NCI-H1436 (cell line): ENCODE measurements at places on chromosomes 12 and 14.
A peak's percentile ranks its signal among the peaks of the same experiment; 100 is the strongest.

GRCh38 chr14:27634056-27634970 lies 1036.5 kb upstream of the NOVA1 start:
- no peak for DNase-seq

DNA sequence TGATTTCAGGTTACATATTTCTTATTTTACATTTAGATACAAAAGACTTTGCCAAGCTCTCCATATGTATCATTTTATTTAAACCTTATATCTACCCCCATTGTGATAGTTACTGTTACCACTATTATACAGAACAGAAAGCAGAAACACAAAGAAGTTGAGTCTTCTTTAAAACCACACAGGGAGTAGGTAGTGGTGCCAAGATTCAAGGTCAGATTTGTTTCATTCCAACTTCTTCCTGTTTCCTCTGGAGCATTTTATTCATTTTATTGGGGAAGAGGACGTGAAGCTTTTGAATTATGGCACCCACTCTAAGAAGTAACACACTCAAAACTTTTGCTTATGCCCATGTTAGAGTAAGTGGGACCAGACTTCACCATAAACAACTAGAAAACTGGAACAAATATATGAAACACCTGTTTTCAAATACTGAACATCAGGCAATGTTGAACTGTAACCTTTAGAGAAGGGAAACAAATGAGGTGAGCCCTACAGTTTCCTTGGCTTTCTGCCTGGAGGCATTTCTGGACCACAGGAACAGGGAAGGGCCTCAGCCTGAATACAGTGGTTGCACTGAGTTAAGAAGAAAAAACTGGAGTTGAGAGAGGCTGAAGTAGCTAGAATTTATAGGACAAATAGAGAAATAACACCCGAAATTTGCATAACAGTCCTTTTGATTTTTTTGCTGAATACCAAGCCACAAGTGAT lies 160.4 kb upstream of the SSTR1 start:
- DNase-seq: no peak

DNA sequence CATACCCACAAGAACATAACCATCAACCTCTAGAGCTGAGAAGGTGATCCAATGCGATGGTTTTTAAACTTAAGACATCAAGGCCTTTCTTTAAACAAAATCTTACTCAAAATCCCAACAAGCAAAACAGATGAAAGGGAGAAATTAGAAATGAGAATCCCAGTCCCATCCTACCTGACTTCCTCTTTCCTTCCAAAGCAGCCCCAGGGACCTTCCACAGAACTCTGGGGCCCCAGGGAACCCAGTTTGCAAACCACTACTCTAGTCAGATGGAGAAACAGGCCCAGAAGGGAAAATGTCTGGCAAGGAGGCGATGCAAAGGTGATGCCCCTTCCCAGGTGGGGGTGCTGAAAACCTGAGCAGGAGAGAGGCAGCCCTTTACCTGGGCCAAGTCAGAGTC lies 29.0 kb upstream of the CMKLR1 start:
- DNase-seq: no peak

DNA sequence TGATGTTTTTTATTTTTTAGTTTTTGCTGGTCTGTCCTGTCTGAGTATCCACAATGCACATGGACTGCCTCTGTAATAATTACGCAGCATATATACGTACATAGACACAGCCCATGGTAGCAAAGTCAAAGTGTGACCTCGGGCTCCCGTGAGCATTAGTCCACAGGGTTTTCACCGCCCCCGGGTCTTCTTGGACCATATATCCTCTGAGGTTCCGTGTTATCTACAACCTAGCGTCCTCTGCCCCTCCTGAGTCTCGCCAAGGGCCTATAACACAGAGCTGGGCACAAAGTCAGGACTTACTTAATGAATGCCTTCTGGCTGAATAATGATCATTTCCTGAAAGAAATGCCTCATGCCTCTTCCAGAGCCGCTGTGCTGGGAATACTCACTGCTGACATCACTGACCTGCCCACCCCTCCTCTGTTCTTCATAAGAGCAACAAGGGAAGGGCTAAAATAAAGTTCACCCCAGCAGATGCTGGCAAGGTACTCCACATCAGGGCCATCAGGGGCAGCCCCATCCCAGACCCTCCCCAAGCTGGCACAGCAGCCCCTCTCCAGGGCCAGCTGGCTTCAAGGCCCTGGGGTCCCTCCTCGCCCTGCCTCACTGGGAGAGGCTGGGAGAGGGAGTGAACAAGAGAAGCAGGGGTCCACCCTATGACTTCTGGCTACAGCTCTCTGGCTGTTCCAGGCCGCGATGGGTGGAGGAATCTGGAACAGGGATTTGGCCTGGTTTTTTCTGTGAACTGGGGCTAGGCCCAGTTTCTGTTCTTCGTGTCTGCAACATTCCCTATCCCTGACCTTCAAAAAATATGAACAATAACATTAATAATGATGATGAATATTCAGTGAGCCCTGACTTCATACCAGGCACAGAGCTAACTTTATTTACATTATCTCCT lies 7.9 kb downstream of the HDAC7 start:
- no peak for DNase-seq

DNA sequence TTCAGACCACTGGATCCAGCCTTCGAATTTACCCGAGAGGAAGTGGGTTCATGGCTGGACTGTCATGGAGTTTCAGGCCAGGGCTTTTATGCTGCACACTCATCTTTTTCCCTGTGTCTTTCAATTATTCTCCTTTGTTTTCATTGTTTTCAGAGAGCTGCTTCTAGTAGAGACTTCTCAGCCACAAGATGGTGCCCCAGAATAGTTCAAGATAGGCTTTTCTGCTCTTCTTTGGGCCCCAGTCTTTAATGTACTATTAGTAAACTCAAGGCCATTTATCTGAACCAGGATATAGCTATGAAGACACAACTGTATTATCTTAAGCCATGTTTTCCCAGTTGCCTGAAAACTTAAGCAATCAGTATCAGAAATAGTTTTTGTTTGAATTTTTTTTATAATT lies 30.4 kb upstream of the PSMA6 start:
- no peak for DNase-seq

DNA sequence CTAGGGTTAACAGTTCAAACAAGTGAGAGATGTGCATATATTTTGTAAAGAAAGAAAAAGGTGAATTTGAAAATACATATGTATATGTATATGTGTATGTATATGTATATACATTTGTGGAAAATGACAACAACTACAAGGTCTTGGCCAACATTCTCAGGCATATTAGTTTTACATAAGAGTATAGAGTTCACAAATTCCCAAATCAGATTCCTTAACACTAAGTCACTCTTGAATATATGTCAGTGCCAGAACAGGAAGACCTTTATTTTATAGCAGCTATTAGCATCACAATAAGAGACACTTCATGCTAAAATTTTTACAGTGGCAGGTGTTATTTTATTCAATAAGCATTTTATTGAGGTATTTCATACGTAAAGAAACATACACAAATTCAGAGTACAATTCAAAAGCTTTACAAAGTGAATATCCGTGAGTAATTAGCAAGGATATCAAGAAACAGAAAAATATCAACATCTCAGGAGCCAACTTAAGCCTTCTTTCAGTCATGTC lies 179.7 kb downstream of the SLC6A15 start:
- DNase-seq: no peak

- no peak for DNase-seq
Observed at GRCh38 chr14:91953170-91953985, 5.9 kb upstream of the FBLN5 start.

- DNase-seq: no peak
Observed at GRCh38 chr14:88005978-88006851, 1.3 kb downstream of the GPR65 start.

- DNase-seq: no peak
Observed at GRCh38 chr12:104319918-104320626, 16.5 kb downstream of the EID3 start.

DNA sequence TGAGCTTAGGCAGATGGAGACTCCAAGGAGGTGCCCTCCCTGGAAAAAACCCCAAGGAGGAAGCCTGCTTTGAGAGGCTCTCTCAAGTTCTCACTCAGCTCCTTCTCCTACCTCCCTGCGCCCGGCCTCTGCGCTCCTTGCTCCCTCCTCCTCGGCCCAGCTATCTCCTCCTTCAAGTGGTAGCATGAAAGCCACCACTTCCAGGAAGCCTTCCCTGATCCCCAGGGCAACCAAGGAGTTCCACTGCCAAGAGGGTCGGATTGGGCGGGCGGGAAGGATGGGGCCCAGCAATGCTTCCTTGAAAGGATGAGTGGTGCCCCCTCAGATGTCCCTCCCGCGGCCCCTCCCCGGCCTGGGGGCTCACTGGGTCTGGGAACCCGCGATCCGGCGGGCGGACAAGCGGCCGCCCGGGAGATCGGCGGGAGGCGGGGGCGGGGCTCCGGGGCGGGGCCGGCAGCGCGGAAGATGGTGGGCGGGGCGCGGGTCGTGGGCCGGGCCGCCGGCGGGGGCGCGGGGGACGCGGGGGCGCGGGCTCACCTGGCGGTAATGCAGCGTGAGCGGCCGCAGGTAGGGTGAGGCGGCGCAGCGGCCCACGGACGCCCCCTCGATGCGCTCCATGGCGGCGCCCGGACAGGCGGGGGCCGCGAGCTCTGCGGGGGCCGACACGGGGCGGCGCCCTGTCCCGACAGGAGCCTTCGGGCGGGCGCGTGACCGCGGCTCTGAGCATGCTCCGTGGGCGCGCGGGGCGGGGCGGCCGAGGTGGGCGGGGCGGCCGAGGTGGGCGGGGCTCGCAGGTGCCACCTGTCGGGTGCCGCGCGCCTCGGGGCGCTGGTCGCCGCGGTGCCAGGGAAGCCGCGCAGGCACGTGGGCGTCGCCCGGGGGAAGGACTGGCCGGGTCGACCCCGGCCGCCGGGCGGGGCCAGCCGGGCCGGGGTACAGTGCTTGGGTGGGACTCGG lies at the start of gene NUDT14:
Gene NUDT14, minus strand, starts transcription at position 721 of the 957 bp plus-strand sequence. Its CDS starts 103 bp downstream, at position 618.
- peak; percentile 72 for DNase-seq

DNA sequence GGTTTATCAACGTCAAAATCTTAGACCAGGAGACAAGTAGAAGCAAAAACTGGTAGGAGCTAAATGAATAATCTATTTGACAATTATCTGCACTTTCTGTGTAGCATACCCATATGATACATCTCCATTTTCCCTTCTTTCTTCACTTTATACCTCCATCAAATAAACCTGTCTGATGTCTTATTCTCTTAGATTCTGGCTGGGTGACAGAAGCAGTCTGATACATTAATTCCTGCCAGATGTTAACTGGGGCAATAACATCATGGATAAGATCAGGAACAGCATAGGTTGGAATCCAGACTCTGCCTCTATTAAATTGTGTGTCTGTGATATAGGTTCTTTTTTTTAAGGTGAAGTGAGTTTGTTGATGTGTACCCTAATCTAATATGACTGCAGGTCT lies 11.7 kb upstream of the RERG start:
- DNase-seq: no peak

GRCh38 chr14:102594514-102595175 lies 2.2 kb downstream of the RCOR1 start:
- peak; percentile 42 for DNase-seq

- no peak for DNase-seq
Observed at GRCh38 chr12:3278681-3279414, 201.7 kb downstream of the TSPAN9 start.

DNA sequence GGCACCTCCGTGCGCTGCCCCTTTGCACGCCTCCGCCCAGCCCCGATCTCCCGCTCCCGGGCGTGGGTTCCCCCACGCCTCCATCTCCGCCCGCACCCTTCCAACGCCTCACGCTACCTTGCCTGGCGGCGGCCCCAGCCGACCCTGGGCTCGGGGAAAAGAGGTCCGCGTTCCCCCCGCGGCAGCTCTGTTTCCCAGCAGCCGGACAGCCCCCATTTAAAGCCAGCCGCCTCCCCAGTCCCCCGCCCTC lies at the start of gene PRIMA1:
Gene PRIMA1, minus strand, starts transcription at position 193 of the 250 bp plus-strand sequence. CDS start 767 bp downstream, outside the sequence.
- DNase-seq: no peak

GRCh38 chr14:89182326-89182725 lies 234.7 kb downstream of the FOXN3 start:
- no peak for DNase-seq

GRCh38 chr12:94561943-94562411 lies 88.4 kb downstream of the TMCC3 start:
- DNase-seq: no peak

- no peak for DNase-seq
Observed at GRCh38 chr14:71713451-71713850, 218.8 kb upstream of the RGS6 start.

DNA sequence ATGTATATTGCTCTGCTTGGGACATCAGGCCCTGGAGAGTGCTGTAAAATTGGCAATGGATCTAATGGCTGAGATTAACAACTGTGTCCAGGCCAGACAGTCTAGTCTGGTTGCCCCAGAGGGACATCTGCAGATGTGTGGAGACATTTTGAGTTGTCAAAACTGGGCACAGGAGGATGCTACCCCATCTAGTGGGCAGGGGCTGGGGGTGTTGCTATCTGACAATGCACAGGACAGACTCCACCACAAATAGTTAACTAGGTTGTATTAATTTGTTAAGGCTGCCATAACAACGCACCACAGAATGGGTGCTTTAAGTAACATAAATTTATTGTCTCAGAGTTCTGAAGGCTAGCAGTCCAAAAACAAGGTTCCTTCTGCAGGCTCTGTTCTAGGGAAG lies 302.5 kb upstream of the AMIGO2 start:
- no peak for DNase-seq

DNA sequence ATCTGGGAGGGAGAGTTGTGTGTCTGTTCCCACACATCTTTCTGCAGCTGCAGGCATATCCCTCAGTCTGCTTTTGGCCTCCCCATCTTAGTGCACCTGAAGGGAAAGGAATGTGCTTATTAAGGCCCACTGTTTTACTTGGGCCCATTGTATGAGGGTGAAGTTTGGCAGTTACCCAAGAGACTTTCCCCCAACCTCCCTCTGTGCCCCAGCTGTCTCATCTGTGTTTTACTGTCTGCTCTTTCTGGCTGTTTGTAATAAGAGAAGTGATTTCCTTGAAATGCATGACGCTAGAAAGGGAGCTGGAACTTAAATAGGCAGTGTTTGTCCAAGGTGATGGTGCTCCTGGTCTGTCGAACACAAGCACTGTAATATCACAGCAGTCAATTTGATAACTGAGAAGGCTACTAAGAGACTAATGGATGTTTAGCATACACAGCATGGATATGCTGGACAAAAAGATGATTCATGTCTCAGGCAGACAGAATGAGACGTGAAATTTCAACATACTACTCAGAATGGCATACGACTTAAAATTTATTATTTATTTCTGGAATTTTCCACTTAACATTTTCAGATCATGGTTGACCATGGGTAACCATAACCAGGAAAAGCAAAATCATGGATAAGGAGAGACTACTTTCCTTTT lies 43.6 kb downstream of the FSCB start:
- peak; percentile 50 for DNase-seq

DNA sequence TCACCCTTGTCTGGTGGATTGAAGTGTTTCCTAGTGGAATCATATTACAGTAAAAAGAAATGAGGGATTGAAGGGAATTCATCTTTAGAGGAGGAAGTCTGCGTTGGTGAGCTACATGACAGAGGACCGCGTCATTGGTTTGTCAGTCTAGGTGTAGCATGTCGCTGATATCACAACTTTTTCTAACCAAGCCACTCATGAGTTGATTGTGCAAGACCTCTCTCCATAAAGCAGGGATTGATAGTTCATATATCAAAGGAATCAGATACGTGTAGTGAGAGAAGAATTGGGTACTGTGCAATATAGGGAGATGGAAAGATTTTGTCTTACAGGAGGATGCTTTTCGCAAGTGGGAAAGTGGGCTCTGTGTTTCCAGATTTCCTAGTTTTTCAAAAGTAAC lies 3.0 kb upstream of the FBXO33 start:
- no peak for DNase-seq
